ENCODE measurements at places on chromosomes 2 and 18.
A peak's percentile ranks its signal among the peaks of the same experiment; 100 is the strongest.

- peak; percentile 0 for DNase-seq
Observed at GRCh38 chr2:207157162-207157481, 8.6 kb downstream of the KLF7 start.

DNA sequence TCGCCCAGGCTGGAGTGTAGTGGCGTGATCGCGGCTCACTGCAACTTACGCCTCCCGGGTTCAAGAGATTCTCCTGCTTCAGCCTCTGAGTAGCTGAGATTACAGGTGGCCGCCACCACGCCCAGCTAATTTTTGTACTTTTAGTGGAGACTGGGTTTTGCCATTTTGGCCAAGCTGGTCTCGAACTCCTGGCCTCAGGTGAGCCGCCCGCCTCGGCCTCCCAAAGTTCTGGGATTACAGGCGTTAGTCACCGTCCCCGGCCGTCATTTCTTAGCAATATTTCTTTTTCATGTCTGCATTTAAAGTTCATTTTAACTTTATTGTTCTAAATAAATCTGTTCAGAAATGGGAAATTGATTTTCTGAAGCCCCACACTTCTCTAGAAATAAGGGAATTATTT lies 597.3 kb upstream of the DDX18 start:
- no peak for DNase-seq

DNA sequence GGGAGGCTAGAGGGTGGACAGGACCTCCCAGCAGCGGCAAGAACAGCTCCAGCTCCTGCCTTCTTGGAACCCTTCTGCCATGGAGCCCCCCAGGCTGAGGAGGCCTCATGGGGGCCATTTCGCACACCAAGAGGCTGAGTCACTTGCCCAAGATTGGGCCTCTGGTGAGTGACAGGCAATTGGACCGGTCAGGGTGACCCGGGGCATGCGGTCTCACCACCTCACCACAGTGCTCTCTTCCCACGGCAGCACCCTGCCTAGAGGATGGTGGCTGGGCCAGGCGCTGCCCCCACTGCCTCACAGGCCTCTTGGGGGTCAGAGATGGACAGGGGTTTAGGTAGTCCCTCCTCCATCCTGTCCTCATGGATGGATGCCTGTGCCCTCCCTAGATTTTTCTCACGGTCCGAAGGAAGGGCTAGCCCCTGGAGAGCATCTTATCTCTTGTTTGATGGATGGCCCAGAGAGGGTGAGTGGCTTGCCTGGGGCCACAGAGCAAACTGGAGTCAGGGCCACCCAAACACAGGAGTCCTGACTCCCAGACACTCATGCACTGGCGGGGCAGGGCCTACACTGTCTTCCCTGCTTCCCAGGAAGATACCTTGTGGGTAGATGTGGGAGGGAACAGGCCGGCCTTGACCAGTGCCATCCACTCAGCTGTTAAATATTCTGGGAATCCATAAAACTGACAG lies 119.2 kb downstream of the INHBB start:
- DNase-seq, result no peak

DNA sequence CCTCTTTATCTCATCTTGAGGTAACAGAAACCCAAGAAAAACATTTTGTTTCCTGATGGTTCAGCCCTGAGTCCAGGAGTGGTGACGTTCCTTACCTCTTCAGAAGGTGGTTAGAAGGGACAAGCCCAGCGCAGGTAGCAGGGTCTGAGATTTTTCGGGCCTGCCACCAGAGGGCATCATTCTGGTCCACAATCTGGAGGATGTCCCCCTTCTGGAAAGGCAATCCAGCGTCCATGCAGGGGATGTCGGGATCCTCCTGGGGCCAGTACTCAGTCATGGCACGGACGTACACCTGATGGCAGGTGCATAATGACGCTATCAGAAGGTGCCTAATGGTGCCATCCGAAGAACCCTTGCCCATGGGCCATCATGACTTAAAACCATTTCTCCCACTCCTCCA lies 17.7 kb downstream of the MPP4 start:
- peak; percentile 6 for DNase-seq

DNA sequence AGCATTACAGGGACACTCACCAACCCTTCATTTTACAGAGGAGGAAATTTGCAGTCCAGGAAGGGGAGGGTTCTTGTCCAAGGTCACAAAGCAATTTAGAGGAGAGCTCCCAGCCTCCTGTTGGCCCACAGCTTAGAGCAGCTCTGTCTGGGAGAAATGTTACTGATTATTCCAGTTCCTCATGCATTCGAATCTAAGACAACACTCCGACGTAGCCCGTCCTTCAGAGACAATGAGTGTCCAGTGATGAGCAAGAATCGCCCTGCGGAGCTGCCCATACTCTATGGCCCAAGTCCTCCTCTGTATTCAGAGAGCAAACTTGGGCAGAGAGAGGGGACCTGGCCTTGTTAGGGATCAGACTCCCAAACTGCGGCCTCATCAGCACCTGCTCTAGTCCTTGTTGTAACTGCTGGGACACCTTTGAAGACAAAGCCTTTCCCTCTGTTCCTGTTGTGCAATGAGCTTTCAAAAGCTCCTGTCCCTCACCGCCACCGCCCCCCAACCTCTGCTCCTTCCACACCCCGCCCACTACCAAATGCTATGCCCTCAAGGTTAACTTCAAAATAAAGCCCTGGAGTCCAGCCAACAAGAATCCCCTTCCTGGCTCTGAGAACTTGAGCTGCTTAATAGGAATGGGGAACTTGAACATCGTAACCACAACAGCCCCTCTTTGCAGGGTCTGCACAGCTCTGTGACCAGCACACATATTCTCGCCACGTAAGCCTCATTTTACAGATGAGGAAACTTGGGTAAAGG lies 234.8 kb upstream of the SMAD2 start:
- DNase-seq, result no peak

DNA sequence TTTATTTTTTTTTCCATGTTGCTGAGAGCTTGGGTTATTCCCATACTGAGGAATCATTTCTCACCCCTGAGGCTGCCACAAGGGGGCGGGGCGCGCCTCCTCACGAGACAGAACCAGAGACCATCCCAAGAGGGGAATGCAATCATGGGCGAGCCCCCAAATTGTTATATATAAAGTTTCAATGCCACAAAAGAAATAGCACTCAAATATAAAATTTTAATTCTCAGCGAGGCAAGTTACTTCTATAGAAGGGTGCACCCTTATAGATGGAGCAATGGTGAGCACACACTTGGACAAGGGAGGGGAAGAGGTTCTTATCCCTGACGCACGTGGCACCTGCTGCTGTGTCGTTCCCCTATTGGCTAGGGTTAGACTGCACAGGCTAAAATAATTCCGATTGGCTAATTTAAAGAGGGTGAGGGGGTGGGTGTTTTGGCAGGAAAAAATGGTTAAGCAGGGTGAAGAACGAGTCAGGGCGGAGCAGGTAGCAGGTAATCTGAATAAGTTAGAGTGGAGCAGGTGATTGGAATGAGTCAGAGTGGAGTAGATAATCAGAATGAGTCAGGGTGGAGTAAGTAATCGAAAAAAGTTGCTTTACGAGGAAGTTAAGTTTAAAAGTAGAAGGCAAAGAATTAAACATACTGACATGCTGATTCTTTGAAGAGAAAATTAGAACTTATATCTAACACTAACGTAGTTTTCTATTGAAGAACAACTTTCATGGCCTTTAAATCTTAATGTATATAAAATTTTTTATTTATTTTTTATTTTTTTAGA lies 177.5 kb downstream of the MTCL1 start:
- no peak for DNase-seq

- no peak for DNase-seq
Observed at GRCh38 chr2:85189606-85190270, 56.5 kb downstream of the TCF7L1 start.

DNA sequence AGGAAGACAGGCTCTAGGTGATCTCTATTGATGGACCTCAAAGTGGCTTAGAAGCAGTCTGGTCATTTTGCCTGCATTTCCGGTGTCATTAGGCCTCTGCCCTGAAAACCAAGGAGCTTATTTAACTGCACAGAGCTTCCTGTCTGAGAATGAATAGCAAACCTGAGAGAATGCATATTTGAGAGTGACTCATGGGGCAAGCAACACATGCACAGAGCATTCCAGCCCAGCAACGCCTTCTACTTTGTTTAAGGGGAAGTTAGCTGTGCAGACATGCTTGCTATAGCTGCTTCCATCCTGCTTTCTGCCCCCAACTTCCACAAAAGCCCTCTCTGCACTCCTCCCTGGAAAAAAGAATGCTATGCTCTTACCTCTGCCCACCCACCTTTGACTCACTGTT lies 232.8 kb downstream of the GRB14 start:
- DNase-seq, result peak; percentile 84

- DNase-seq, result no peak
Observed at GRCh38 chr18:48049757-48050156, 119.3 kb upstream of the SMAD2 start.

GRCh38 chr2:100535855-100536254 lies 26.9 kb upstream of the PDCL3 start:
- DNase-seq, result no peak

- no peak for DNase-seq
Observed at GRCh38 chr2:136183097-136183496, 65.1 kb upstream of the CXCR4 start.

DNA sequence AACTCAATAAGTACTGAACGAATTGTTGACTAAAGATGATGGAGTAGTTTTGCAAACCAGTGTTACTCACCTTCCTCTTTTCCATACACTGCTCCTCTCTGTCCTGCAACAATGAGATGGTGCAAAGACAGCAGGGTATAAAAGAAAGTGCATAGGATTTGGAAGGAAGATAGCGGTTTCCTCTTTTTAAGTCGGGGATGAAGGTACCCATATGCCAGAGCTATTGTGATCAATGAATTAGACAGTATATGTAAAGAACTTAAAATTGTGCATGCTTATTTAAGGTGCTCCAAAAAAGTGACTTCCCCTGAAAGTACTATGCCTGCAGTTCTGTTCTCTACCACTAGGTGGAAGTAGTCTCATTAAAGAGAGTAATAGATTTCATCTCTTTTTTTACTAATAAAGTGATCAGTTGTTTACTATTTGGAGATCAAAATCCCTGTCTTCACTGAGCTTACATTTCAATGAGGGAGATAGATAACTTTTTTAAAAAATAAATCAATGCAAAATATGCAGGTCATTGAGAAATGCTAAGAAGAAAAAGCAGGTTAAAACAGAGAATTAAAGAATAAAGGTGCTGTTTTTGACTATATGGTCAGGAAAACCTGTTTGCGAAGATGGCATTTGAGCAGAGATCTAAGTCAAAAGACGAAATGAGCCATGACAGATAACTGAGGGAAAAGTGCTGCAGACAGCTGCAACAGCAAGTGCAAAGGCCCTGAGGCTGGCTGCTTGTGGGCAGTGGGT lies 339.7 kb upstream of the SLC14A2 start:
- DNase-seq, result peak; percentile 41

GRCh38 chr2:18435426-18436037 lies 124.9 kb downstream of the RDH14 start:
- DNase-seq, result peak; percentile 75

- no peak for DNase-seq
Observed at GRCh38 chr2:85534099-85534498, 4.9 kb upstream of the MAT2A start.

DNA sequence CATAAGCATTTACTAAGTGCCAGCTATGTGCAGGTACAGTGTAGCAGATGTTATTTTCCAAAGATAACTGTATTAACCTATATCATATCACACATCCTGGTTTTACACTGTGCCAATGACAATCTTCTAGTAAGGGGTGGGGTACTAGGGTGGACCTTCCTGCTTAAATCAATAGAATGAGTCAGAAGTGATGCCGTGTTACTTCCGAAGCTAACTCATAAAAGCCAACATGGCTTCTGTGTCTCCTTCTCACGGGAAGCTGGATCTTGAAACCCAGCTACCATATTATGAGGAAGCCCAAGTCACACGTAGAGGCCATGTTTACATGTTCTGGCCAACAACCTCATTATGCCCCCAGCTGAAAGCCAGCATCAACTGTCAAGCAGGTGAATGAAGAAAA lies 59.1 kb downstream of the MRPL33 start:
- no peak for DNase-seq

- DNase-seq, result peak; percentile 45
Observed at GRCh38 chr18:34651586-34652369, 58.3 kb upstream of the DTNA start.

DNA sequence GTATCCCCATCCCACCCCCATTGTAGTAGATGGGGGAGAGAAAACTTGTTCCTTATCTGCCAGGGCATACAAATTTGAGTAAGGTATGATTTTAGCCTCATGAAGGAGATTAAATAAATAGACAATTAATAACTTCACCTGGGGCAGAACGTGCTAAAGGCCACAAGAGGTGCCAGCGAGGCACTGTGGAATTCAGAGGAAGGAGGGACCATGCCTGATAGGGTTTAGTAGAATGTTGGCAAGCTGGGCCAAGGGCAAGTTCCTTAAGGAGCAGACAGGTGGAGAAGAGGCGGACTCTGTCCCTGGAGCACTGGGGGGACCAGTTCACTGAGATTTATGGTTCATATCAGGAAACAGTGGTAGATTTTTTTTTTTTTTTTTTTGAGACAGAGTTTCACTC lies 22.5 kb downstream of the STAMBP start:
- no peak for DNase-seq

- DNase-seq, result no peak
Observed at GRCh38 chr2:16747689-16748088, 82.1 kb upstream of the CYRIA start.

GRCh38 chr2:86284401-86284841 lies 53.0 kb downstream of the REEP1 start:
- no peak for DNase-seq

- peak; percentile 87 for DNase-seq
Observed at GRCh38 chr2:61694312-61695274, 156.4 kb upstream of the XPO1 start.

GRCh38 chr2:173596244-173596643 lies 241.6 kb downstream of the CDCA7 start:
- DNase-seq, result no peak

DNA sequence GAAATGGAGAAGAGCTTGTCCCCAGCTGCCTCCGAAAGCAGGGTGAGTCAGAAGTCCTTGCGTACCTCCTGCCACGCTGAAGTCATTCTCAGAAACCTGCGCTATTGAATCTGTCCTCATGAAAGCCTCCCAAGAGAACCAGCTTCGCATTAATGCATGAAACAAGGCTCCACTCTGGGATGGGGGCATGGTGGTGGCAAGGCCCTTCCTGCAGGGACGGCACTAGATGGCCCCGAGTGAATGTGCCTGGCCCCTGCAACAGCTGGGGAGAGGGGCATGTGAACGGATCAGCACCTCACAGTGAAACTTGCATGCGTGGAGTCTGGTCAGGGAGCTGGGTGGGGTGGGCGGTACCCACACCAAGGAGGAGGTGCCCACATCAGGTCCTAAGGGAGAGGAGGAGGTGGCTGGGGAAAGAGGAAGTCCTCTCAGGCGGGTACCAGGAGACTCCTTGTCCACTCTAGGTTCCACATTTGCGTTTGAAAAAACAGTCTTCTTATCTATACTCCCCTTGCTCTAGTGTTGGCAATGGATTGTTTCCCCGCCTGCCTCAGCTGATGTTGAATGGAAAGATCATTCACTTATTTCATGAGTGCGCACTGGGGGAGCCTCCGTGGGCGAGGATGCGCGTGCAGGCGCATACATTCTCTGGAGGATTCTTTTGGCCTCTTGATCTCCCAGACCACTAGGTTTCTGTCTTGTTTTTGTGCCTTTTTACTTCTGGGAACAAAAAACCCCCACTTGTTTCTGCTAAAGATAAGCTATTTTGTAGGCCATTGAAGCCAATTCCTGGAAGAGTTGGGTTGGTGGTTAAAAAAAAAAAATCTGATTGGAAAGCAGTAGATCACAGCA lies 104.7 kb downstream of the KLHL29 start:
- peak; percentile 34 for DNase-seq

All from iris pigment epithelial cell (primary cell).